GM12892 (cell line): ENCODE measurements at places on chromosomes 2 and 18.

GRCh38 chr2:226295681-226296080 is 503.9 kb downstream of the IRS1 start:
- DNase-seq: no peak

GRCh38 chr2:15720561-15721307 is 129.1 kb downstream of the DDX1 start:
- DNase-seq: no peak

GRCh38 chr18:452816-453215 is 47.7 kb downstream of the COLEC12 start:
- no peak for DNase-seq

GRCh38 chr2:156532989-156533388 is 96.8 kb downstream of the GPD2 start:
- no peak for DNase-seq

GRCh38 chr2:111666160-111666559 is 217.8 kb downstream of the ANAPC1 start:
- no peak for DNase-seq

DNA sequence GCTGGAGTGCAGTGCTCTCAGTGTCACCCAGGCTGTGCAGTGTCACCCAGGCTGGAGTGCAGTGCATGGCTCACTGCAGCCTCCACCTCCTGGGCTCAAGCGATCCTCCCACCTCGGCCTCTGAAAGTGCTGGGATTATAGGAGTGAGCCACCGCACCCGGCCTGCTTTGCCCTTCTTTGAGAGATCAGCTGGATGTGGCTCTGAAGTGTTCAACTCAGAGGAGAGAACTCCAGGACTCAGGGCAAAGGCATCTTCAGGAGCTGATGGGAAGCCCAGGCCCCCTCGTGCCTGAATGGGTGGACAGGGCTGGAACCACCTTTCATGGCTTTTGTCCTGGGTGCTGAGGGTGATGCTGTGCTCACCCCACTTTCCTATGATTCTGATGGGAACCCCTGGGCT is 52.0 kb upstream of the HAAO start:
- no peak for DNase-seq

DNA sequence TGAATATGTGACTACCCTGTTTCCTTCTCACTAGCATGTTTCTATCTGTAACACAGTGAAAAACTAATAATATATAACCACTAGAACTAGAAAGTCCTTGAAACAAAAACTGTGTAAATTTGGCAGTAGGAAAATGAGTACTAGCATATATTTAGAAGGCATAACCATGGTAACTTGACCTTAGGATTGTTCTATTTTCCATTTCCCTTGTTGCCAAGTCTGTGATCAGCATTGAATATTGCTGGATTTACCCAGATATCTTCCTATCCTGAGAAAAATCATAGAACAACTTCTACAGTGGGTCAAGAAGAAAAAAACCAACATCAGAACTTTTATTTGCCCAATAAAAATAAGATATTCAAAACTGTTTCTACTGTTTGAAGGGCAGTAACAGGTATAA is 563.9 kb upstream of the NRXN1 start:
- DNase-seq: no peak

DNA sequence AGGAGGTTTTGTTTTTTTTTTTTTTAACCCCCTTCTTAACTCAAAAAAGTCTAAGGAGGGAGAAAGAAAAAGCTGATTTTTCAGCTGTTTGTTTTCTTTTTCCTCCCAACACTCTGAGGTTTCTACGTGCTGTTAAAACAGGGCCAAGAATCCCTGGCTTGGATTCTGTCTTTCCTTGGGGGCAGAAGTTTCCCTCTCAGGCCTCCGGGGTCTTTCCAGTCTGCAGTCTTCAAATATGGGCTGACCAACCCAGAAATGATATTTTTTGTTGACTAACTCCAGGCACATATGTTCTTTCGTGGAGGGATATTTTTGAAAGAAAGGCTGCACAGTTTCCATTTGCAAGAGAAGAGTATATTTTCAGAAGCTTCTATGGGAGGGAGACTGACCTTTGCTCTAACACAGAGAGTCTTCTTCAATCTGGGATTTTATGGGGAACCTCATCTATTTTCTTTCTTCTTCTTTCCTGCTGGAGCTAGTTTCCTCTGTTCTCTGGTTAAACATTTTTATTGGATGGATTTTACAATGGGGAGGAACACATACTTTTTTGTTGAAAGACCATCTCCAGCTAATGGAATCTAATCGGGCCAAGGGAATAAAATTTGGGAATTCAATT is 93.3 kb upstream of the SPRED2 start:
- no peak for DNase-seq

GRCh38 chr2:172969609-172970008 is 106.0 kb upstream of the MAP3K20 start:
- no peak for DNase-seq

- no peak for DNase-seq
Observed at GRCh38 chr2:64581018-64581417, 56.9 kb downstream of the AFTPH start.

- no peak for DNase-seq
Observed at GRCh38 chr2:41791523-41791922, 256.3 kb upstream of the PKDCC start.

DNA sequence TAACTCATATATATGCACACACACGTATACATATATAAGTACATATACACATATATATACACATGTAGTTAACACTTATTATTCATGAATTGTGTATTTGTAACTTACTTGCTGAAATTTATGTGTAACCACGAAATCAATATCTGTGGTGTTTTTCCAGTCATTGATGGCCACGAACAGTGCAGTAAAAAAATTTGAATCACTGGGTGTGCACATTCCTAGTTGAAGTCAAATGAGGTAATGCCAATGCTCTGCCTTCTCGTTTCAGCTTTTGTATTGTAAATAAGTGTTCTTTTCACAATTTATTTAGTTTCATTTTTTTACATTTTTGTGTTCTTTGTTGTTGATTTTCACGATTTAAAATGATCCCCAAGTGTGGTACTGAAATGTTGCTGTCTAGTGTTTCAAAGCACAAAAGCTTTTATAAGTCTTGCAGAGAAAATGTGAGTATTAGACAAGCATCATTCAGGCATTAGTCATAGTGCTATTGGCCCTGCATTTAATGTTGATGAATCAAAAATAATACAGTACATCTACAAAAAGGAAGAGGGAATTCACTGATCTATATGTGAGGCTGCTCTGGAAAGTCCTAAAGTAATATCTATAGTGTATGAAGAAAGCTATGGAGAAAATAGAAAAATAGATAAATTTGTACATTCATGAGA is 419.0 kb downstream of the DSC3 start:
- DNase-seq: no peak

DNA sequence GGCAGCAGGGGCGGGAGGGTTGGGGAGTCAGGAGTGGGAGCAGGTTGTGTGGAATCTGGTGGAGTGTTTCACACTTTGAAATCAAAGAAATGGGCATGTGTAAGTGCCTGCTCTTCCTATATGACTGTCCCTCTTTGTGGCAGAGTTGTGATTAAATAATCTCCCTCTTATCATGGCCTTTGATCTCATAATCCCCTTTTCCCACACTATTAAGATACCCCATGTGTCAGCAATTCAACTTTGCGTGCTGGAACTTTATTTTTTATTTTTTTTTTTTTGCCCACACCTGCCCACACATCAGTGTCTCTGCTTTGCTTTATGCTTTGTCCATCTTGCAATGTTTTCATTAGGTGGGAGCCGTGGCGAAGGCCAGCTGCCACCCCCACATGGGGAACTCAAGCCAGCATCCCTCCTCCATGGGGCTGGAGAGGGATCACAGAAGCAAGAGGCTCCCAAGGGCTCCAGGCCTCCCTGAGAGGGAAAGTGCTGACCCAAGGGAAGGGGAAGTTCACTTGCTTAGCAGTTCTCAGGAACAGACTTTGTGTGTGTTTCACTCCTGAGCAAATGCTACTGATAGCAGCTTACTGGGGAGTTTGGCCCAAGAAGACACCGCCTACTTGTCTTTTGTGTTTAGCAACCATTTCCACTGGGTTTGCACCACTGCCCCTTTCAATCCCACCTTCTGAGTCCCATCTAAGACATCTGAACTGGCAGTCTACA is 243.4 kb downstream of the BCL11A start:
- DNase-seq: no peak

- no peak for DNase-seq
Observed at GRCh38 chr2:54081574-54081973, 33.8 kb upstream of the ACYP2 start.

GRCh38 chr2:209422191-209422754 is 1.6 kb upstream of the MAP2 start:
- no peak for DNase-seq

DNA sequence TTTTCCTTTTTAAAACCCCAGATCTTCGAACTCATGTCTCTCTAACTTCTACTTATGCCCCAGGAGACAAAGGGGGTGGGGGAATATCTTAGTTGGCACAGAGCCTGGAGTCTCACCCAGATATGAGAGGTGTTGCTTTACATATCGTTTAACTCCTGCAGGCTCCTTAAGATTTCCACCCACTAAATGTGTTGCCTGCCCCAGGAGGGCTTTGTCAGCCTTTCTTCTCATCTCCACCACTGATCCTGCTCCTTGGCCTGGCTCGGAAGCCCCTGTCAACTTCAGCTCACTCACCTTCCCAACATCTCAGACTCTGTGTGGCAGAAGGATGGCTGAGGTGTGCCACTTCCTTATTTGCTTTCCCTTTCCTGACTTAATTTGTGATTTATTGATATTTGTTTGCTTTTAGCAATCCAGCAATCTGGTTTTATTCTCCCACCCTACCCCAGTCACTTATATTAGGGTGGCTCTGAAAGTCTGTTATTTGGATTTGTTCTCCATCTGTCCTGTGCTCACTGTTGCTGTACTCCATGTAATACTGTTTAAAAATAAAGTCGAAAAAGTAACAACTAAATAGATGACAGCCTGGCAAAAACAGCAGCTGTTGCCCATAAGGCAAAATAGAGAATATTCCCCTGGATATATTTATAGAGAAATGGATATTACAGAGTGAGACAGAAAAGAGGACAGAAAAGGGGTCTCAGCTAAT is 200.6 kb downstream of the ZBTB7C start:
- DNase-seq: no peak
